ENCODE measurements at places on chromosomes 12 and 14. TPM values are rescaled to one million over a fixed set of nuclear protein-coding genes. Genes with fewer than 3 reads are reported as not detected.

Gene KERA
- not detected for total RNA-seq

Gene KLHL33
- 0.16 TPM for total RNA-seq

Gene KRT75
- total RNA-seq: not detected

Gene GARIN6
- not detected for total RNA-seq

Gene SRRM4
- total RNA-seq: 1.9 TPM

Gene RBP5
- total RNA-seq: 2.5 TPM

Gene GSC
- total RNA-seq: 4.4 TPM

Gene SERPINA5
- total RNA-seq: 0.16 TPM

Gene E2F7
- total RNA-seq: 7.7 TPM

Gene PZP
- total RNA-seq: not detected

Gene SYNDIG1L
- 0.58 TPM for total RNA-seq

Gene CD163L1
- total RNA-seq: 0.11 TPM

DNA sequence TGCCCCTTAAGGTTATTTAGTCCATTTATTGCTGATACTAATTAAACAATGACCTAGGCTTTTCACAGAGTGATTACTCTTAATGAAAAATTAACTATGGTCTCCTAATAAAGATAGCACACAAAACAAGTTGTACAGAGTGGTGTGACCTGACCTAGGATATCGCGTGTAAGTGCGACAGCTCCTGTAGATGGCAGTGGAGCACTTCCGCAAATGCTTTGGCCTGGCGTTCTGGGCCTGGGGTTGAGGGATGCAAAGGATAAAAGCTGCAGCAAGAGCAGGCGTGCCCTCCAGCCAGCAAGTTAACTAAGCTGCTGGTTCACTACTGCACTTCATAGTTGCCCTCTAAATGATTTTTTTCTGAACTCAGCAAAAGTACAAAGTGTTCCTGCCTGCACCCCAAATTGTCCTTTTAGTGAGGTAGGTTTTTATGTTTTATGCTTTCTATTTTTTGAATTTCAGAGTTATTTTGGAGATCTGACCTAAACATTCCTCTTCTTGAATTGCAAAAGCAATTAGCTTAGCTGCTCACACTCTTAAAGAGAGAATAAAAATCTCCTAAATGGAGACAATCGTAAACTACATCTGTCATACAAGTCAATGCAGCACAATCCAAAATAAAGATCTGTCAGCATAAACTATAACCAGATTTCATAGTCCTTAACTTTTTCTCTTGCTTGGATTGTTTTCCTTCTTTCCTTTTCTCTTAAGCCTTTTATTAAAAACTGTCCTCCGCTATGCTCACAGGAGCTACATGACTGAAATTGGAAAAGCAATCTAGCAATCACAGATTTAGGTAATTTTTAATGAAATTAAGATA is 379.6 kb downstream of the LRIG3 start:
- H3K36me3 ChIP-seq: no peaks in the 10 kb centered on the region
- peaks cover 33% of the 10 kb centered on the region for H3K4me1 ChIP-seq
- H3K4me3 ChIP-seq: no peak overlapping the region
- peak; percentile 73 for DNase-seq

- H3K4me1 ChIP-seq: peaks cover 16% of the 10 kb centered on the region
- no peaks in the 10 kb centered on the region for H3K36me3 ChIP-seq
- H3K27ac ChIP-seq: no peak overlapping the region
Measured at GRCh38 chr12:132449565-132450417, 40.2 kb upstream of the FBRSL1 start.

DNA sequence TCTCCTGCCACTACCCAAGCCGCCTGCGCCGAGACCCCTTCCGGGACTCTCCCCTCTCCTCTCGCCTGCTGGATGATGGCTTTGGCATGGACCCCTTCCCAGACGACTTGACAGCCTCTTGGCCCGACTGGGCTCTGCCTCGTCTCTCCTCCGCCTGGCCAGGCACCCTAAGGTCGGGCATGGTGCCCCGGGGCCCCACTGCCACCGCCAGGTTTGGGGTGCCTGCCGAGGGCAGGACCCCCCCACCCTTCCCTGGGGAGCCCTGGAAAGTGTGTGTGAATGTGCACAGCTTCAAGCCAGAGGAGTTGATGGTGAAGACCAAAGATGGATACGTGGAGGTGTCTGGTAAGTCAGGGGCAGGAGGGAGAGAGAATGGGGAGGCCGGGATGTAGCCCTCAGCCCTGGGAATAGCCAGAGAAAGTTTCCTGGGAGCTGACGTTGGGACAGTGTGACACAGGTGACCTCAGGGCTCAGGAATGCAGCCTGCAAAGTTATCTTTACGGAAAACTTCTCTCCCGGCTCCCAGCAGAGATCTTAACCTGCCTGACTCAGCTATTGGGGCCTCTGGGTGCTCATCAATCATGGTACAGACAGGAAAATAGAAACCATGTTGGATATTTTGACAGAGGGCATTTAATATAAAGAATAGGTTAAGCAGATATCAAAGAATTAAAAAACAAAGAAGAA is 747 bp downstream of the HSPB8 start:
- peak overlapping the region; percentile 66 for H3K4me3 ChIP-seq
- no peaks in the 10 kb centered on the region for H3K36me3 ChIP-seq
- H3K27ac ChIP-seq: peak overlapping the region; percentile 97
- H3K27me3 ChIP-seq: no peaks in the 10 kb centered on the region

GRCh38 chr12:47147739-47148138 is 68.0 kb upstream of the AMIGO2 start:
- no peaks in the 10 kb centered on the region for H3K4me1 ChIP-seq
- DNase-seq: no peak
- no peaks in the 10 kb centered on the region for H3K27me3 ChIP-seq
- no peak overlapping the region for H3K4me3 ChIP-seq

DNA sequence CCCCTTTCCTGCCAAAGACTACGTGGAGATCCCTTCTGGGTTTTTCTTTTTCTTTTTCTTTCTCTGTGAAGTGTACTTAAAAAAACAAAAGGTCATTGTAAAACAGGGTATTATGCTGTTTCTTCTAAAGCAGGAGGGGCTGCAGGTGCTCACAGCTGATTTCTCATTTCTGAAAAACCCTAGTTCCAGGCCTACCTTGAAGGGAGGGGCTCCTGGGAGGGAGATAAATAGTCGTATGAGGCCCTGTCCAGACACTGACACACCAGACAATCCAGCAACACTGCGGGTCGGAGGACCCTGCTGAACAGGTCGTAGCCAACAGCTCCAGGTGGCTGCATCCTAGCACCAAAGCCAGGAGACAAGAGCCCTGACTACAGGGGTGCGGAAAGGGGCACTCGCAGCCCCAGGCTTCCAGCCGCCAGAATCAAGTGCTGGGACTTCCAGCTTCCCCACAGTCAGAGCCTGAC is 41.1 kb downstream of the PSMA6 start:
- peak overlapping the region; percentile 99 for H3K27ac ChIP-seq
- H3K4me3 ChIP-seq: no peak overlapping the region
- DNase-seq: no peak
- no peaks in the 10 kb centered on the region for H3K36me3 ChIP-seq

- H3K4me1 ChIP-seq: peaks cover 5% of the 10 kb centered on the region
- peaks cover 3% of the 10 kb centered on the region for H3K36me3 ChIP-seq
- no peak overlapping the region for H3K27ac ChIP-seq
- DNase-seq: no peak
- H3K27me3 ChIP-seq: no peaks in the 10 kb centered on the region
- no peak overlapping the region for H3K4me3 ChIP-seq
Measured at GRCh38 chr12:22447223-22447622, 97.1 kb downstream of the C2CD5 start.

GRCh38 chr12:117489671-117490070 is 128.2 kb upstream of the NOS1 start:
- DNase-seq: no peak
- H3K4me3 ChIP-seq: no peak overlapping the region
- peaks cover 44% of the 10 kb centered on the region for H3K27me3 ChIP-seq
- H3K27ac ChIP-seq: no peak overlapping the region
- no peaks in the 10 kb centered on the region for H3K36me3 ChIP-seq

DNA sequence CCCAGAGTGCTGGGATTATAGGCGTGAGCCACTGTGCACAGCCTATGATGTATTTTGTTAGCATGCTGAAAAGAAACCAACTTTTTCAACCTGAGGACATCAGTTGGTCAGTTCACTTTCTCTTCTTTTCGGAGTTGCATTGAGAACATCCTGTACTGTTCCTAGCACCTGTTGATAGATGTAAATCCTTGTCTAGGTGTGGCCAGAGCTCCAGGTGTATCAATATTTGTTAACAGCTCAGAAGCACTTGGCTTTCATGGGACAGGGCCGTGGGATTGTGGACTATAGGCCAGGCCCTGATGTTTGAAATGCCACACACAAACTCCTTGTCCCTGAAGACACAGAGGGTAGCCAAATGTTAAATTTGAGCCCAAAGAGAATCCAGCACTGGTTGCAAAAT is 14.9 kb downstream of the HCAR2 start:
- no peak overlapping the region for H3K4me3 ChIP-seq
- no peaks in the 10 kb centered on the region for H3K27me3 ChIP-seq
- no peak for DNase-seq
- no peak overlapping the region for H3K27ac ChIP-seq
- H3K36me3 ChIP-seq: no peaks in the 10 kb centered on the region

DNA sequence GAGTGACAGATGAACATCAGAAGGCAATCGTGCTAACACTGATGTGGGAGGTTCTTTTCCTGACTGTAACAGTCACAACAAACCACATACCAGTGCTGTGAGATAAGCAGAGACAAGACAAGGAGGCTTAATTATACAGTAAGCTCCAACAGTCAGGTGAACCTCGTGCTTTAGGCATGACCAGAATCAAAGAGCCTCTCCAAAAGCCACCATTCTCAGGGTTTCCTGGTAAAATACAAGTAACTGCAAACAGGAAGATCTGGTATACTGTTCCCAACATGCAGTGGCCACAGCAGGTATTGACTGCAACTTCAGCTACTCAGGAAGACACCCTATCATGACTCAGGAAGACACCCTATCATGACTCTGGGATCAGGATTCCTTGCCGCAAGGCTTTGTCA is 47.3 kb upstream of the GTF2A1 start:
- peaks cover 48% of the 10 kb centered on the region for H3K4me1 ChIP-seq
- H3K4me3 ChIP-seq: no peak overlapping the region
- H3K27me3 ChIP-seq: no peaks in the 10 kb centered on the region
- H3K27ac ChIP-seq: peak overlapping the region; percentile 72

DNA sequence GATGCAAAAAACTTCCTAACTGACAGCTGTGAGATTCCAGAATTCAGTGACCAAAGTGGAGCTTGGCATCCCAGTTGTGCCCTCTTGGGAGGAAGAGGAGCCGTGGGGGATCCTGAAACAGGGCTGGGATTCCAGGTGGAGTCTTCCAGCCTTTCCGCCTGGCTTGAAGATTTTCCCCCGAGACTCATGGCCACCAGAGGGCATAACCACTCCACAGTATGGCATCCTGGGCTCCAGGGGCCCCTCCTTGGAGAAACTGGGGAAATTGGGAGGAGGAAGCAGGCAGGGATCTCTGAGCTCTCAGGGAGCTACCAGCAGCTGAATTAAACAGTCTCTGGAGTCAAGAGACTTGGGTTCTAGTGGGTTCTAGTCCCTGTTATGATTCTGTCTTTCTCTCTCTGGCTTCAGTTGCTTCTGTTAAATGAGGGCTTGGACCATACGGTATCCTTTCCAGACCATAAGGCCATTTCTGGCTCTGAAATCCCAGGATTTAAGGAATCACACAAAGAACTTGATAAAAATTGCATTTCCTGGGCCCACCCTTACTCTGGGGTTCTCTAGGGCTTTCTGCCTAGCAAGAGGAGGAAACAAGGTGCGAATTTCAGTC is 2.6 kb upstream of the TAMALIN start:
- H3K27ac ChIP-seq: no peak overlapping the region
- no peak for DNase-seq
- H3K4me1 ChIP-seq: peaks cover 19% of the 10 kb centered on the region
- H3K36me3 ChIP-seq: peaks cover 6% of the 10 kb centered on the region

GRCh38 chr12:33876618-33877017 is 145.7 kb upstream of the ALG10 start:
- H3K36me3 ChIP-seq: no peaks in the 10 kb centered on the region
- H3K27me3 ChIP-seq: no peaks in the 10 kb centered on the region
- H3K4me1 ChIP-seq: no peaks in the 10 kb centered on the region
- no peak overlapping the region for H3K4me3 ChIP-seq
- no peak overlapping the region for H3K27ac ChIP-seq
- no peak for DNase-seq

DNA sequence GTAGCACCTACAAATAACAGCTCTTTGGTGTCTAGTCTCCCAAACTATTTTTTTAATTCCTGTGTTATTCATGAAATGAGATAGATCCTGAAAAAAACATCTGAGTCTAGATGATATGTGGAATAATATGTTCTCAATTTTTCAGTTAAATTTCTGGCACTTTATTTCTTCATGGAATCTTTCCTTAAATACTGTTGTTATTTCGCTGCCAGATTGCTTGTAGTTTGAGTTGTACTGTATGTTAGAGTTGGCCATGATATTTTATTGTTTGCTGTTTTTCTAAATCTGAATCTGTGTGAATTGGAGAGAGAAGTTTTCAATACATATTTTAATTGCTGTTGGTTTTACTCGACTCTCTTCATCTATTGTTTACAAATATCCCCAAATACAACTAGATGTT is 500.5 kb downstream of the EGLN3 start:
- H3K27me3 ChIP-seq: no peaks in the 10 kb centered on the region
- no peak overlapping the region for H3K4me3 ChIP-seq
- peaks cover 16% of the 10 kb centered on the region for H3K4me1 ChIP-seq
- H3K27ac ChIP-seq: no peak overlapping the region
- H3K36me3 ChIP-seq: no peaks in the 10 kb centered on the region
- DNase-seq: no peak

GRCh38 chr14:34036319-34036766 is 85.5 kb upstream of the EGLN3 start:
- H3K4me1 ChIP-seq: peaks cover 5% of the 10 kb centered on the region
- H3K27ac ChIP-seq: no peak overlapping the region
- no peaks in the 10 kb centered on the region for H3K36me3 ChIP-seq
- DNase-seq: no peak
- H3K27me3 ChIP-seq: peaks cover 1% of the 10 kb centered on the region
- no peak overlapping the region for H3K4me3 ChIP-seq

GRCh38 chr12:79250960-79251755 is 386.6 kb downstream of the SYT1 start:
- DNase-seq: no peak
- H3K36me3 ChIP-seq: peaks cover 4% of the 10 kb centered on the region
- no peak overlapping the region for H3K4me3 ChIP-seq

DNA sequence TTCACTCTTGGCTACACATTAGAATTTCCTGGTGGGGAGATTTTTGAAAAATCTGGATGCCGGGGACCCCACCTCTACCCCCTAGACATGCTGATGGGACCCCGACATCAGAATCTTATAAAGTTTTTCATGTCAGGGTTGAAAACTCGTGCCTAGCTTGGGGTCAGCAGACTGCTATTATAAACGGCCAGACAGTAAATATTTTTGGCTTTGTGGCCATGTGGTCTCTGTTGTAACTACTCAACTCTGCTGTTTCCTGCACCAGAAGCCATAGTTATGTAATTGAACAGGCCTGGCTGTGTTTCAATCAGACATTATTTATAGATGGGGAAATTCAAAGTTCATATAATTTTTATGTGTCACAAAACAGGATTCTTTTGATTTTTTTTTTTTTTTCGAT is 41.6 kb downstream of the ACACB start:
- no peak for DNase-seq
- peaks cover 4% of the 10 kb centered on the region for H3K27me3 ChIP-seq
- no peak overlapping the region for H3K4me3 ChIP-seq

Measured in mesothelial cell of epicardium (in vitro differentiated cells).